ENCODE measurements at places on chromosomes 3 and 15.

GRCh38 chr3:9782770-9783169 is 9.5 kb downstream of the TADA3 start:
- DNase-seq = no peak

- no peak for DNase-seq
Observed at GRCh38 chr15:99909592-99910295, 176.5 kb upstream of the LYSMD4 start.

GRCh38 chr3:120497818-120498217 is 47.0 kb upstream of the FSTL1 start:
- no peak for DNase-seq

DNA sequence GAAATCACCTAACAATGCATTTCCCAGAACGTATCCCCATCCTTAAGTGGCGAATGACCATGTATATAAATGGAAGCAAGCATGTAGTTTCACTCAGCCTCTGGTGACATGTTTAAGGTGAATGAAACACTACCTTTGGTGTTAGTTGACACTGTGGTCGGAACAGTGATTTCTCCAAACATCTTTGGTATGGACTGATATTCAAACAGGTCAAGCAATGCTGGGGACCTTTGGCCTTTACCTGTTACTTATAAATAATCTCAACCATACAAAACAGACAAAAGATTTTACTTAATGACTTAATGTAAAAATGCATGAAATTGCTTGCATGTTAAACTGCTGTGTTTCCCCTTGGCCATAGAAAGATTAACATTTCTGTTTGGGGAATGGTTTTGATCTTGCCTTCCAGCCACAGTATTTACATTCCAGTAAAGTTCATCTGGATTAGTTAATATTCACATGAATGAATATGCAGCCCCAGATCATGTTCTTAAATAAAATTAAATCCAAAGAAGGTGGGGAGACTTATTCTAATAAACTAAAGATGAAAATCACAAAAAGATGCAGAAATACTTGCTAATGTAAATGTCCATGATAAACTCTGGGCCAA is 74.4 kb upstream of the HES1 start:
- DNase-seq = no peak

- no peak for DNase-seq
Observed at GRCh38 chr3:47005212-47006144, 26.0 kb downstream of the NBEAL2 start.

DNA sequence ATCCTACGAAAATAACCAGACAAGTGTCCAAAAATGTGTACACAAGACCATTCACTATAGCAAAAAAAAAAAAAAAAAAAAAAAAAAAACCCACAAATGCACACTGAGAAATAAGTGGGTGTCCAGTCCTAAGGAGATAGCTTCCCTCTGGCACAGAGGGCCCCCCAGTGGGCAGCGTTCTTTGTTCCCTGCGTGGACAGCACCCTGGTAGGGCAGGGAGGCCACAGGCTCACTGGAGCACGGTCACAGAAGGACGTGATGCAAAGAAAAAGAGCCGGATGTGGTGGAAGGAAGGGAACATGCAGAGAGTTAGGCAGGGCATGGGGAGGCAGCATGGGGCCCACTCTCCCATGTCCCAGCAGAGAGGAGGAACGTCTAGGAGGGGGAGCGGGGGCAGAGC is 210.7 kb upstream of the NSMCE3 start:
- DNase-seq = no peak

GRCh38 chr15:57592426-57592825 is 722 bp downstream of the MYZAP start:
- no peak for DNase-seq

- no peak for DNase-seq
Observed at GRCh38 chr3:56879436-56880215, 77.9 kb upstream of the ARHGEF3 start.
